ENCODE measurements at places on chromosomes 7 and 10.

DNA sequence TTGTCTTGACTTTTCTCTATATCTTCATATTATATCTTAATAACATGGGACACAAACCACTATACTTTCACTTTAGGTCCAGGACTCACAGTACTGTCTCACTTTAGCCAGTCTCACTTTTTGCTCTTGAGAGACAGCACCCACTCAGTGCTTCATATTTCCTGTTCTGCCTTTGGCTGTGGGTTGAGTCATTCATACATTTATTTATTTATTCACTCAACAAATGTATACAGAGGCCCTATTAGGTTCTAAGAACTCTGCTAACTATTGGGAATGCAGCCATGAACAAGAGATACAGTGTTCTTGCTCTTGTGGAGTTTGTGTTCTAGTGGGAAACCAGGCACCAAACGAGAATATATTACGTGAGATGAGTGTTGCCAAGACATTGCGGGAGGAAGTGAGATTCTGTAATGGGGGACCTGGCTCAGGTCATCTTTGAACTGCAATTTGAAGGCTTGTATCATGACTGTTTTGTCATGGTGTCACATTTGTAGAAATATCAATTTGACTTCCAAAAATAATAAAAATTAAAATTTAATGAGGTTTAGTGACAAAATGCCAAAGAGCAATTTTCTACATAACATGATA lies 190.1 kb downstream of the SDHAF3 start:
- no peak overlapping the region for H3K4me3 ChIP-seq
- no peak overlapping the region for H3K27ac ChIP-seq
- H3K27me3 ChIP-seq = no peaks in the 10 kb centered on the region

DNA sequence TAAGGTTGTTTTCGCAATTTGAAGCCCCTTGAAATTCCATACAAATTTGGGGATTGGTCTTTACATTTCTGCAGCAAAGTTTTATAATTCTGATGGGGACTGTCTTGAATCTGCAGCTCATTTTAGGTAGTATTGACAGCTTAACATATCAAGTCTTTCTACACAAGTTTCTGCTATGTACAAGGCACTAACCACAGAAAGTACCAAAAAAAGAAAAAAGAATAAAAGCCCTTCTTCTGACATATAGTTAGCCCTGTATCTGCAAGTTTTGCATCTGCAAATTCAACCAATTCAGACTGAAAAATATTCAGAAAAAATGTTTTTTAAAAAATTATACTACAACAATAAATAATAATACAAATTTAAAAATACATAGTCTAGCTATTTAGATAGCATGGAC lies 15.3 kb downstream of the POT1 start:
- no peak for DNase-seq
- no peak overlapping the region for H3K4me3 ChIP-seq
- H3K36me3 ChIP-seq = peaks cover 22% of the 10 kb centered on the region

- no peaks in the 10 kb centered on the region for H3K4me1 ChIP-seq
- no peak overlapping the region for H3K4me3 ChIP-seq
- no peak overlapping the region for H3K27ac ChIP-seq
- no peaks in the 10 kb centered on the region for H3K27me3 ChIP-seq
- no peak for DNase-seq
Measured at GRCh38 chr10:121216295-121216694, 365.1 kb downstream of the WDR11 start.

GRCh38 chr7:122206985-122207384 lies 62.9 kb upstream of the AASS start:
- H3K27ac ChIP-seq = no peak overlapping the region
- H3K27me3 ChIP-seq = no peaks in the 10 kb centered on the region
- no peak overlapping the region for H3K4me3 ChIP-seq
- no peak for DNase-seq
